ENCODE measurements at places on chromosomes 6 and 20.

GRCh38 chr6:31528307-31528777 lies 420 bp upstream of the MCCD1 start:
- DNase-seq, result no peak

DNA sequence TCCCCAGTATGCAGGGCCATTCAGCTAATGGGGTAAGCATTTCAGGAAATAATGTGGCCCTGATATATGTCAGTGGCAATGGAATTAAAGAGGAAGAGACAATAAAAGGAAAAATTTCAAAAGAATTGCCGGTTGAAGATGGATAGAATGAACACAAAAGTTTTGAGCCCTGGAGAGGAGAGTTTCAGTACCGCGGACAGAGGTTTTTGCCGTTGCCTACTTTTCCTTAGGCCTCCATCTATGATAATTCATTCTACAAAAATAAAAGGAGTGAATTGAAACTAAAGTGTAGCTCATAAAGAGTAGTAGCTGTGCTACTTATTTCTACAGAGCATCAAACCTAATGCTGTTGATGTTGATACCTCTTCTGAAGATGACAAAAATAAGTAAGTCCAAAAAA lies 140.7 kb downstream of the RNASET2 start:
- DNase-seq, result no peak

- no peak for DNase-seq
These were observed 103.5 kb upstream of the PTPRT start for GRCh38 chr20:43293068-43293786.

GRCh38 chr20:58746620-58747019 lies 54.0 kb downstream of the NPEPL1 start:
- DNase-seq, result no peak

DNA sequence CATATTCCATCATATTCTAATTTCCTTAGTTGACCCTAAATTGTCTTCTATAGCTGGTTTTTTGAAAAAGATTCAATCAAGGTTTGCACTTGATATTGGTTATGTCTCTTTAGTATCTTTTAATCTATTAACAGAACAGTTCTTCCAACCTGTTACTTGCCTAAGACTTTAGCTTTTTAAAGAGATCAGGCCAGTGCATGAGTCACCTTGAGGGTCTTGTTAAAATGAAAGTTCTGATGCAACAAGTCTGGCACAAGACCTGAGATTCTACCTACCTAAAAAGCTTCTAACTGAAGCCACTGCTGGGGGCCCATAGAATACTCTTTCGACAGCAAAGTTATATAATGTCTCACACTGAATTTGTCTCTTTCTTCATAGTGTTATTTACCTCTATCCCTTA lies 3.2 kb downstream of the USP45 start:
- no peak for DNase-seq

GRCh38 chr6:148144917-148145521 lies 197.6 kb upstream of the SASH1 start:
- peak; percentile 34 for DNase-seq

DNA sequence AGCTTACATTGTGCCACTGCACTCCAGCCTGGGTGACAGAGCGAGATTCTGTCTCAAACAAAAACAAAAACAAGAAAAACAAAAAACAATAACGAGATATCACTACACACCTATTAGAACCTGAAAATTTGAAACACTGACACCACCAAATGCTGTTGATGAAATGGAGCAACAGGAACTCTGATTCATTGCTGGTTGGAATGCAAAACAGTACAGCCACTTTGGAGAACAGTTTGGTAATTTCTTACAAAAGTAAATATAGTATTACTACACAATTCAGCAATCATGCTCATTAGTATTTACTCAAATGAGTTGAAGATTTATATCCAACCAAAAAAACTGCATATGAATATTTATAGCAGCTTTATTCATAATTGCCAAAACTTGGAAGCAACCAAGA lies 135.8 kb upstream of the AKIRIN2 start:
- no peak for DNase-seq

Measured in SK-N-MC (cell line).